ENCODE measurements at places on chromosomes 12 and 14.

DNA sequence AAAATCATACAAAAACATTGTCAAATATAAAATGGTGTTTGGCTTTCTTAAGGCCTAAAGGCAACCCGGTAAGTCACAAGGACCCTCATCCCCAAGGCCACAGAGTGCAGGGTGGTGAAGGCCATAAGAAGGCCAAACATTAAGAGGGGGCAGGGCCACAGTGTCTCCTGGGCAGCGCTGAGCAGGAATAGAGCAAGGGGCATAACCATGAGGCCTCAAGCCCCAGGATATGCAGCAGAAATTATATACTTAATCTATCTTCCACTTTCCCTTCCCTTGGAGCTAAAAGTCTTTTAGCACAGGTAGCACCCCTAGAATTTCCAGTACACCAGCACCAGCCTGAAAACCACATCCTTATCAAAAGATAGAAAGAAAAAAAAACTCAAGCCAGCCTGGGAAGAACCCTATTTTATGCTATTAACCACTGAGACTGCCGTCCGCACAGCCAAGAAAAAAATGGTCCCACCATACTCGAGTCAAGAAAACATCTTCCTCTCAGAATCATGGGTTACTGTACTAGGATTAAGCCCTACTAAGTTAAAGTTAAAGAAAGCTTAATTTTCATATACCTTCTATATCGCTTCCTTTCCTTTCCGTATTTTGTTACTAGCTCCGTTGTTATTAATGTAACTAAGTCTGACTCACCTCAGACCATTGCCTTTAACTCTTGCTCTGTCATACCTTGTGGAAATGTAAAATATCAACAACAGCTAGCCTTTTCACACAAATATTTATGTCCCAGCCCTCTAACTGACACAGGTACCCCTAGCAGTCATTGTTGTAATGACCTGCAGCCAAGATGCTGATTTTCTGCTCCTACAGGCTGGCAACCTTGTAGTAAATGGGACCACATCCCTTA lies 20.1 kb downstream of the KLRK1 start:
- DNase-seq, result no peak

DNA sequence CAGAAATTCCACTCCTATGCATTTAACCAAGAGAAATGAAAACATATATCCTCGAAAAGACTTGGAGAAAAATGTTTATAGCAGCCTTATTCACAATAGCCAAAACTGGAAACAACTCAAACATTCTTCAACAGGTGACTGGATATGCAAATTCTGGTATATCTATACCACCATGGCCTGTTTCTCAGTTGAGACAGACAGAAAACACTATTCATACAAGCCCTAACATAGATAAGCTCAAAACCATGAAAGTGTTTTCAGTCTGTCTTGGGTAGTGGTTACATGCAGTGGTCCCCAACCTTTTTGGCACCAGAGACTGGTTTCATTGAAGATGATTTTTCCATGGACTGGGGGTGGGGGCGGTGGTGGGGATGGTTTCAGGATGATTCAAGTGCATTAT lies 83.8 kb downstream of the SRGAP1 start:
- no peak for DNase-seq

DNA sequence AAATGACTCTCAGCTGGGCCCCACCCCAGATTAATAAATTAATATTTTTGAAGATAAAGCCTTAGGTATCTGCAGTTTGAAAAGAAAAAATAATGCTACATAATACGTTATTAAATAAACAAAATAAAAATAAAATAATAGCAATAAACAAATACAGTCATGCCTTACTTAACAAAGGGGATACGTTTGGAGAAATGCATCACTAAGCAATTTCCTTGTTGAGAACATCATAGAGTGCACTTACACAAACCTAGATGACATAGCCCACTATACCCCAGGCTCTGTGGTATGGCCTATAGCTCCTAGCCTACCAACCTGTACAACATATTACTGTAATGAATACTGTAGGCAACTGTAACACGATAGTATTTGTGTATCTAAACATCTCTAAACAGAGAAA lies 7.1 kb upstream of the EGLN3 start:
- DNase-seq, result no peak

- no peak for DNase-seq
These were observed 8.3 kb downstream of the DIO2 start for GRCh38 chr14:80202888-80203562.

GRCh38 chr12:111091051-111091450 lies 170.7 kb upstream of the MYL2 start:
- no peak for DNase-seq

DNA sequence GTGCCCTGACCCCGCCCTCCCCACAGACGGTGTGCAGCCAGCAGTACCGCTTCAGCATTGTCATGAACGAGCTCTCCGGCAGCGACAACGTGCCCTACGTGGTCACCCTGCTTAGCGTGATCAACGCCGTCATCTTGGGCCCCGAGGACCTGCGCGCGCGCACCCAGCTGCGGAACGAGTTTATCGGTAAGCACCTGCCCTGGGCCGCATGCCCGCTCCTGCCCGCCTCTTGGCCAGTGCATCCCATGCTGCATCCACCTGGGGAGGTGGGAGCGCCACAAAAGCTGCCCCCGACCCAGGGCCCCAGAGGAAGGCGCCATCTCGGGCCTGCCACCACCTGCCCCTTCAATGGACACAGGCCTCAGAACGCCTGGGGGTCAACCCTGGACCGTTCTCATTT lies 13.9 kb downstream of the INF2 start:
- no peak for DNase-seq

DNA sequence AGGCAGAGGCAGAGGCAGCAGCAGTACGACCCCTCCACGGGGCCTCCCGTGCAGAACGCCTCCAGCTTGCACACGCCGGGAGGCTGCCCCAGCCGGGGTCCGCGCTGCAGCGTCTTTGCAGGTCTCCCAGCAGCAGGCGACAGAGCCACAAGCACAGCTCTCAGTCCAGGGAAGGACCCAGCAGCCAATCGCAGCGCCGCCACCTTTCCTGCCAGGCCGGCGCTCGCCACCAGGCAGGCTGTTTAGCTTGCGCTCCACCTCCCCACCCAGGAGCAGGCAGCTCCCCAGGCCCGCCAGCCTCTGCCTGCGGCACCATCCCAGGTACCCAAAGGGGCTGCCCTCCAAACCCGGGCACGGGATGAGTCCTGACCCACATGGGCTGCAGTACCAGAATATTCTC lies 25.2 kb downstream of the DDX51 start:
- DNase-seq, result no peak

- DNase-seq, result no peak
These were observed 67.8 kb downstream of the NTF3 start for GRCh38 chr12:5499566-5500330.

GRCh38 chr12:109065154-109065852 lies 12.9 kb downstream of the USP30 start:
- no peak for DNase-seq

DNA sequence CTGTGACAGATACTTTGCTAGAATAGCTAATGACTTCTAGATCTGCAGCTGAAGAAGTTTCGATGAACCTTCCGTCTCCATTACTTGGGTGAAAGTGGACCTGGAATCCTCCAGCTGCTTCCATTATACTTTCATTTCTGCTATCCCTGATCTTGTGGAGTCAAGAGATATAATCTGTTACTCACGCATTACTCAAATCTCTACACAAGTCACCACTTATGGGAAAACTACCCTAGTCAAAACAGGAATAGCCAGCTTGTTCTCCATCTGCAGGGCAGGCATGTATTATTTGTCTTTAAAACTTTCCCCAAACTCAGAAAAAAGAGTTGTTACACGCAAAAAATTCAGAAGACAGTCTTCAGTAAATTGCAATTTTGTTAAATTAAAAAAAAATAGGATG lies 2.8 kb upstream of the KTN1 start:
- no peak for DNase-seq

DNA sequence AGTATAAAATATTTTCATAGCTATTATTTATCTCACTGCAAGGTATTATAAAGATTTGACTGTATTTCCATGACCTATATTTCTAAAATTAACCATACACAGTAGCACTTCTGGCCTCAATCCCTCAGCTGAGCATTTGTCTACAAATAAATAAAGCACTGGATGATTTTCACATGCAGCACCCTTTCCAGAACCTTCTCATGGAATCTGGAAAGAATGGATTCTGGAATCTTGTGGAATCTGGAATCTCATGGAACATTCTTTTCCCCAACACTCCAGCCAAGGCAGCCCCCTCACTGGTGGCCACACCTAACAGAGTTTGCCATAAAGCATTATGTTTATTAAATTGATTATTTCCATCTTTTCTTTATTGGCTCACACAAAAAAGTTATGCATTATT lies 199.2 kb downstream of the MSRB3 start:
- no peak for DNase-seq

GRCh38 chr12:800401-800800 lies 48.0 kb downstream of the WNK1 start:
- no peak for DNase-seq

- no peak for DNase-seq
These were observed 3.0 kb downstream of the ZBTB1 start for GRCh38 chr14:64507376-64508156.

DNA sequence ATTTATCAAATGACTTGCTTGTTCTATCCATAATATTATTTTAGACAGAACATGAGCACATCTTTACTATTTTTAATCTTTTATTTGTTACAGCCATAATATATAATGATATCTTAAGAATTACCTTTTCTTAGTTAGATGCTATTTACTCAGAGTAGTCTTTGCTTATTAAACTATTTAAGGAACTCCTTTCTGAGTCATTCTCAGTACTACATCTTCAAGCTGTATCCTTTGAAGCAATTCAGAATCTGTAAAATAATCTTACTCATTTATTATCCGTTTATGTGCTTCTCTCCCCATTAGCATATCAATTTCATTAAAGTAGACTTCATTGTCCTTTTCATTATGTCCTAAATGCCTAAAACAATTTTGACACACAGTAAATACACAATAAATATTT lies 240.4 kb upstream of the FAR2 start:
- no peak for DNase-seq

DNA sequence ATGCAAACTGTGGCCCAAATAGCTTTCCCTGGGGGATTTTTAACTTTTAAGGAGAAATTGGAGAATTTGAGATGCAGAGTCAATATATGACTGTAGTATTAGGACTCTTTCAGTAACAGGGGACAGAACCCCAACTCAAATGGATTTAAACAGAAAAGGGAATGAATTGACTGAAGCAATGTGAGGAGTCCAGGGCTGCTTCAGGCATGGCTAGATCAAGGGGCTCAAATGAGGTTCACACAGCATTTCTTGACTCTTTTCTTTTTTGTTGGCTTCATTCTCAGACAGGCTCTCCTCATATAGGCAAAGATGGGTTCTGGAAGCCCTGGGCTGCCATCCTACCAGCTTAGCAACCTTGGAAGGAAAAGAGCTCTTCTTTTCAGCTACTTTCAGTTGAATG lies 13.6 kb downstream of the HNF1A start:
- no peak for DNase-seq

- no peak for DNase-seq
These were observed 138.0 kb upstream of the SLCO1C1 start for GRCh38 chr12:20557096-20557495.

- no peak for DNase-seq
These were observed 3.6 kb upstream of the DHRS2 start for GRCh38 chr14:23632461-23633159.

- DNase-seq, result no peak
These were observed 8.7 kb upstream of the ZNF740 start for GRCh38 chr12:53171725-53172329.

DNA sequence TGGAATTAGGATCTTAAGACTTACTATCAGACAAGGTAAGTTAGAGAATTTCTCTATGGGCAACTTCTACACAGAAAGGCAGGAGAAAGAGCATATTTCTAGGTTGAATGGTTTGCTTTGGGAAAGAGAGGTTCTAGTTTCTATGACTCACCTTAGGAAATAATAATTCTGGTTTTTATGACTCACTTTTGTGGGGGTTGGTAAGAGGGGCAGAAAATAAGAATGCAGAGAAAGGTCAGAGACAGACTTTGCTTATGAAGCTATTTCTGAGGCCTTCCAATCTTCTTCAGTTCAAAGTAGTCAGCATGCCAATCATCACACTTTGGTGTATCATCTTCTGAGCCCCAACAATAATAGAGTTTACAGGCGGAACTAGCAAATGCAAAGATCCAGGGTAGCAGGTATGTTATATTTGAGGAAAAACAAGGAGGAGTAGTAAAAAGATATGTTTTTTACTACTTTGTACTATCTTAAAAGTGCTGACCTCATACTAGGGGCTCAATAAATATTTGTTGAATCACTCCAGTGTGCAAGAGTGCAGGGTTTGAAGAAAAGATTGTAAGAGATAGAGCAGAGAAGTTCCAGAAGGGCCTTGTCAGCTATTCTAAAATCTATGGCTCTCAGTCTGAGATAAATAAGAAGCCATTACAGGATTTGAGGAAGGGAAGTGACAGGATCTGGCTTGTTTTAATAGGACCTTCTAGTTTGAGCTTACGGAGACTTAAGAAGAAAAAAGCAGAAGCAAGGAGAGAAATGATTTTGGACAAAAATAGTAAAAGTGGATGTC lies 56.7 kb upstream of the LRFN5 start:
- no peak for DNase-seq

DNA sequence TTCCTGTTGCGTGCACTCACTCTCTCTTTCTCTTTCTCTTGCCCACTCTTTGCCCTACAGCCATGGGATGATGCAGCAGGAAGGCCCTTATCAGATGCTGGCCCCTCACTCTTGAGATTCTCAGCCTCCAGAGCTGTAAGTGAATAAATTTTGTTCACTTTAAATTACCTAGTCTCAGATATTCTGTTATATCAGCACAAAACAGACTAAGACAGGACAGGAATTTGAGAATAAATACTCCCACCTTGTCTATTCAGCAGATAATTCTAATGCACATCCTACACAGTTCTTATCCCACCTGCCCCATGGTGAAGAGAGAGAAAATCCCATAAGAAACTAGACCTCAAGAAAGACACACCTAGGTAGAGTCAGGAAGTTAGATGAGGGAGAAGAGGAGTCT lies 25.8 kb upstream of the G2E3 start:
- no peak for DNase-seq

- DNase-seq, result peak; percentile 5
These were observed 129.8 kb downstream of the AACS start for GRCh38 chr12:125194987-125195386.

DNA sequence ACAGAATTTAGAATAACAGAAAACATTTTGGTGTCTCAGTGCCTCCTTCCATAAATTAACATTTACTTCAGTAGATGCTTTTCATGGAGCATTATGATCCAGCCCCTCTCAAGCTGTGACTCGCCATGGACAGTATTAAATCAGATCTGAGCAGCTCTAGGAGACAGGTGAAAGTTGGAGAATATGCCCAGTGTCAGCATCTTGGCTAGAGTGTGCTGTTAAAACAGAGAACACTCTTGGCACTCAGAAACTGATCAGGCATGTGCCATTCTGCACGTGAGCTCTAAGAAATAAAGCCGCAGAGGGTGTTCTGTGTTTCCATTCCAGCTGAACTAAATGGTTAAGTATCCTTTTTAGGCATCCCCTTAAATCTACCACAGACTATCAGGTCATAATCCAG lies 68.0 kb downstream of the DIP2B start:
- no peak for DNase-seq

Measured in Kasumi-1 (cell line).